A673 (cell line): ENCODE measurements at places on chromosomes 16 and 17. TPM values are rescaled to one million over a fixed set of nuclear protein-coding genes. Genes with fewer than 3 reads are reported as not detected.

DNA sequence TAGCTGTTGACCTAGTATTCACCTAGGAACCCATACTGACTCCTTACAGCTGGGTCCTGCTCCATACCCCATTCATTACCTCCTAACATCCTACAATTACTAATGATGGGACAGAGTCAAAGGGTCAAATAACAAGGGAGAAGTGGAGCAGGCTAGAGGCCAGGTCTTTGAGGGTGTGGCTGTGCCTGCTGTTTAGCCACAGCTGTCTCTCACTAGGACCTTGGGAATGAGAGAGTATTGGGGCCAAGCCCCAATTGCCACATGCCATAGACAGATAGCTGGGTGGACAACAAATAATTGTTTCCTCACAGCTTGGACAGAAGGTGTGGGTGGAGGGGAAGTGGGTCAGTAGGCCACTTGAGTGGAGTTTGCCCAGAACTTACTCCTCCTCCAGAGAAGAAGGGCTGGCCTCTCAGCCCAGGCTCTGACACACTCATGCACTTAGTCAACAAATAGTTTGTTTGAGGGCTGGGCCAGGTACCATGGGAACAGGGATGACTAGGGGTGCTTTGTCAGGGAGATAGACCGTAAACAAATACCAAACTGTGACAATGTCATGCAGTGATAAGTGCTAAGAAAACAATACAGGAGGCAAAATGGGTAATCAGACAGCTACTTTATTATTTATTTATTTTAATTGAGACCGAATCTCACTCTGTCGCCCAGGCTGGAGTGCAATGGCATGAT lies 10.2 kb upstream of the CENPT start:
- H3K4me1 ChIP-seq, result no peaks in the 10 kb centered on the region
- no peak overlapping the region for H3K4me3 ChIP-seq
- no peak overlapping the region for H3K27ac ChIP-seq
- no peaks in the 10 kb centered on the region for H3K27me3 ChIP-seq
- DNase-seq, result no peak

GRCh38 chr17:60328679-60329078 lies 63.3 kb downstream of the USP32 start:
- peaks cover 10% of the 10 kb centered on the region for H3K4me1 ChIP-seq
- H3K27ac ChIP-seq, result no peak overlapping the region
- H3K4me3 ChIP-seq, result no peak overlapping the region
- no peaks in the 10 kb centered on the region for H3K36me3 ChIP-seq
- H3K27me3 ChIP-seq, result no peaks in the 10 kb centered on the region

DNA sequence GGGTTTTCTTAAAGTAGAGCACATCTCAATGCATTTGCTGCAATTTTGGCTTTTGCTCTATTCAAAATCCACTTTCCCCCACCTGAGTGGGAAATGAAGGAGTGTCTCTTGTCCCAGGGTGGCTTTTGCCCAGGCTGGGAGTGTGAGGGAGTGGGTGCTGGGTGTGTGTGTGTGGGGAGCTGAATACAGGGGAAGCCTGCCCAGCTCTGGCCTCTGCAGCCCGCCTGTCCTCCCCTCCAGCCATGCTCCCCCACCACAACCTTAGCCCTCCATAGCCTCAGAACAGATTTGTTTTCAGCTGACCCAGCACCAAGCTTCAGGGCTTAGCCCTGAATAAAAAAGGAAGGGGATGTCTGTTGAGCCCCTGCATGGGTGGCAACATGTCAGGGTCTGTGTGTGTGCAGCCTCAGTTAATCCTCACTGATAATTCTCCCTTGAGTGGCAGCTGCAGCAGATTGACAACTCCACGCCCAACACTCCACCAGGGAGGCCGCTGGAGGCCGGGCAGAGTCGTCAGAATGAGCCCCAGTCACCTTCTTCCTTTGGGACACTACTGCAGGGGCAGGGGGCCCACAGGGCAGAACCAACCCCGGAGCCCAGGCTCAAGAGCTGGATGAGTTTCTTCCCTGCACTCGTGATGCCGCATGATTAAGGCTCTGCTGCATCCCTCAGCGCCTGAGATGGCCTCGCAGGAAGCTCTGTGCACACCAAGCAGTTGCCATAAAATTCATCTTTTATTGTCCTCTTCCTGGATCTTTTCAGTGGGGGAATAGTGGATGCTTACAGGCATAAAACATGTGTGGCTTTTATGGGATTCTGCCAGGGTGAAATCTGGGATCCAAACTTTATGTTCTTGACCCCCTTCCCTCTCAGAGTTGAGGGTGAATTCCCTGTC lies 55.0 kb downstream of the SPACA3 start:
- no peak overlapping the region for H3K27ac ChIP-seq
- no peaks in the 10 kb centered on the region for H3K36me3 ChIP-seq

DNA sequence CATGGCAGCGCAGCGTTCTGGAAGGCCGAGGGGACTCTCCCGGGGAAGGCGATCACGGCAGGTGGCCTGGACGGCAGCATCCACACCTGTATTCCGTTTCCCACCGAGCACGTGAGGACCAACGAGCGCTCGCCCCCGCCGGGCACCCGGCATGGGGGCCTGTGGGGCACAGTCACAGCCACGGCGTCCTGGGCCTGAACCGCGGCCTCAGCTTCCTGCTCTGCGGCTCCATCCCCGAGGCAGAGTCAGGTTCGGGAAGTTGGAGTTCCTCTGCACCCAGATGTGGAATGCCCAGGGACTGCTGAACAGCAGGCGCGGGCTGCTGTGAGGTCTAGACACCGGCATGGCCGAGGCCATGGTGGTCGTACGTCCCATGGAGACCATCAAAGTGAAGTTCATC lies 1713.9 kb downstream of the TP53TG3F start:
- H3K36me3 ChIP-seq, result no peaks in the 10 kb centered on the region
- H3K4me3 ChIP-seq, result no peak overlapping the region
- H3K4me1 ChIP-seq, result no peaks in the 10 kb centered on the region
- H3K27me3 ChIP-seq, result no peaks in the 10 kb centered on the region
- H3K27ac ChIP-seq, result no peak overlapping the region

DNA sequence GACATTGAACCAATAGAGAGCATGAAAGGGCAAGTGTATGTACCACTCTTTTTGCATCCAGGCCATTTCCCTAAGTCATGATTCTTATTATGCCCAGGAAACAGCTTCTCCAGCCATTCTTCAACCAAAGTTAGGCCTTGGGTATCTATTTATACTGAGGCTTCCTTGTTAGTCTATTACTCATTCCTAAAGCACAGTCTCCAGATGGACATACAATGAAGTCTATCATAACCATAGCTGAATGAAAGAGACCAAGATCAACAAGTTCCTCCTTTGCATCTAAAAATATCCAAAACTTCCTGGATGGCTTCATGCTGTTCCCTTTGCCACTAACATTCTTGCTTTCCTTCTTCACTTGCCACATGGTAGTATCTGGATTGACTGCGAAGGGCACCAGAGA lies 265.9 kb downstream of the CDH8 start:
- H3K27ac ChIP-seq, result no peak overlapping the region
- H3K4me1 ChIP-seq, result no peaks in the 10 kb centered on the region
- DNase-seq, result no peak
- H3K36me3 ChIP-seq, result no peaks in the 10 kb centered on the region
- H3K27me3 ChIP-seq, result no peaks in the 10 kb centered on the region

- H3K27ac ChIP-seq, result no peak overlapping the region
- no peaks in the 10 kb centered on the region for H3K36me3 ChIP-seq
- no peak for DNase-seq
- H3K4me1 ChIP-seq, result no peaks in the 10 kb centered on the region
These were observed 37.2 kb upstream of the CCNF start for GRCh38 chr16:2392025-2392424.

DNA sequence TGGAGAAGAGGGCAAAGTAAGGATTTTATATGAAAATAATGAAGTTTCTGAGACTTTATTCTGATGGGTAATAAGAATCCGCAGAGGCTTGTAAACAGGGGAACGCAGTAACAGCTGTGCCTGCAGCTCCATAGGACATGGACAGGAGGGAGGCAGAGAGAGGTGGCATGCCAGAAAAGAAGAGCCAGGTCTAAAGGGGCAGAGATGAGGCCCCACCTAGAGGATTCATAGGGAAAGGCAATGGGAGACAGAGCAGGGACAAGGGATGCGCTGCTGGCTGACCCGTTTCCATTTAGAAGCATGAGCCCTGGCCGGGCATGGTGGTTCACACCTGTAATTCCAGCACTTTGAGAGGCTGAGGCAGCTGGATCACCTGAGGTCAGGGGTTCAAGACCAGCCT lies 340.3 kb upstream of the CDH5 start:
- no peaks in the 10 kb centered on the region for H3K36me3 ChIP-seq
- no peaks in the 10 kb centered on the region for H3K27me3 ChIP-seq
- H3K4me3 ChIP-seq, result no peak overlapping the region

DNA sequence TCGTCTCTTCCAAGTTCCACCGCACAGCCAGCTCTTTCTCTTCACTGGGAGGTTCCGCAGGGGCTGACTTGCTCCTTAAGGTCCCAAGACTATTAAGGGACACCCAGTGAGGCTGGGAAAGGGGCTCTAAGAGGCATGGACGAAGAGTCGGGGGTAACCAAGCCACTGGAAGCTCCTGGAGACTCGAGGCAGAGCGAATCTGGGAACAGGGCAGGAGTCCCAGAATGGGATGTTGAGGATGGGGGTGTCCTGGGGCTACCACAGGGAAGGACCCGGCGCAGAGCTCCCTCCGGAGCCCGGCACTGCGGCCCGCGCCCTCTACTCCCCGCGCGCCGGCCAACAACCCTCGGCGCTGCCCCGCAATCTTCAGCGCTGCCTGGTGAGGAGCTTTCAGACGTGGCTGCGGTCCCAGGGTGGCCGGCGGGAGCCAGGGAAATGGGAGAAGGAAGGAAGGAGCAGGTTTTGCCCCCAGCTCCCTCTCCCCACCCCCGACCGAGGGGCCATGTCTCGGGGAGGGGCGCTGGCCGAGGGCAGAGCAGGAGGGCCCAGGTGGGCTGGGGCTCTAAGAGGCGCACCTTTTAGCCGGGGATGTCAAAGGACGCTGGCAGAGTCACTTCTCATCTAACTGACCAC lies 581 bp downstream of the CHST5 start:
- no peak overlapping the region for H3K4me3 ChIP-seq
- H3K27me3 ChIP-seq, result no peaks in the 10 kb centered on the region
- H3K4me1 ChIP-seq, result no peaks in the 10 kb centered on the region
- no peak overlapping the region for H3K27ac ChIP-seq
- no peaks in the 10 kb centered on the region for H3K36me3 ChIP-seq

- no peak for DNase-seq
- no peaks in the 10 kb centered on the region for H3K36me3 ChIP-seq
These were observed 19.2 kb downstream of the DCUN1D3 start for GRCh38 chr16:20880867-20881502.

DNA sequence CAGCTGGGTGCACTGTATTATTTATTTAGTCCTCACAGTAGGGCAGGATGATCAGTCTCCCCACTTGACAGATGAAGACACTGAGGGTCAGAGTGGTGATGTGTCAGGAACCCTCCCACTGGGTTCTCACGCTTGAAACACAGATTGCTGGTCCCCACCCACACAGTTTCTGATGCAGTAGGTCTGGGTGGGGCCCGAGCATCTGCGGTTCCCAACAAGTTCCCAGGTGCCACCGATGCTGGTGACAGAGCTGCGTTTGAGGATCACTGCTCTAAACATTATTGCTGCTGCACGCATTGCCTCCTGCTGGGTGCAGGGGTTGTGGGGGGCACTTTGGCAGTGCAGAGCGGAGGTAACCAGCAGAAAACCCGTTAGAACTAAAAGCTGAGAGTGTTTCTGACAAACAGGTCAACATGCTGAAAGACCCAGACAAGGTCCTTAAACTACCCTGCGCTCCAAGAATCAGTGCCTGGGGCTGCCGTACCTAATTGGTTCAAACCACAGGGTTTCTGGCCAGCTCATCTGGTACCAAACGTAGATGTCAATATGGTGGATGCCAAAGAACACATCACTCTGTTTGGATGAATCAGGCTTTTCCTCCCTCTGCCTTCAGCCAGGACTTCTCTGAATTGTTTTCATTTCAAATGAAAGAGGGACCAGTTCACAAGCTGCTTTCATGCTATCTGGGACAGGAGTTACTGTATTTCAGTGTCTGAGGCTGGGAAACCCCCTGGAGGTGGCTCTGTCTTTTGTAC lies 76.0 kb downstream of the ABCC1 start:
- no peak overlapping the region for H3K27ac ChIP-seq
- H3K4me3 ChIP-seq, result no peak overlapping the region
- H3K4me1 ChIP-seq, result no peaks in the 10 kb centered on the region
- H3K36me3 ChIP-seq, result no peaks in the 10 kb centered on the region
- DNase-seq, result no peak

GRCh38 chr16:74477226-74477625 lies 55.9 kb upstream of the CLEC18B start:
- no peaks in the 10 kb centered on the region for H3K27me3 ChIP-seq
- no peak for DNase-seq
- peaks cover 97% of the 10 kb centered on the region for H3K36me3 ChIP-seq
- peak overlapping the region; percentile 55 for H3K27ac ChIP-seq
- H3K4me3 ChIP-seq, result no peak overlapping the region

GRCh38 chr17:63035271-63035670 lies 69.2 kb downstream of the TANC2 start:
- H3K36me3 ChIP-seq, result peaks cover 2% of the 10 kb centered on the region
- no peak overlapping the region for H3K27ac ChIP-seq
- no peak overlapping the region for H3K4me3 ChIP-seq
- H3K27me3 ChIP-seq, result no peaks in the 10 kb centered on the region
- DNase-seq, result no peak

DNA sequence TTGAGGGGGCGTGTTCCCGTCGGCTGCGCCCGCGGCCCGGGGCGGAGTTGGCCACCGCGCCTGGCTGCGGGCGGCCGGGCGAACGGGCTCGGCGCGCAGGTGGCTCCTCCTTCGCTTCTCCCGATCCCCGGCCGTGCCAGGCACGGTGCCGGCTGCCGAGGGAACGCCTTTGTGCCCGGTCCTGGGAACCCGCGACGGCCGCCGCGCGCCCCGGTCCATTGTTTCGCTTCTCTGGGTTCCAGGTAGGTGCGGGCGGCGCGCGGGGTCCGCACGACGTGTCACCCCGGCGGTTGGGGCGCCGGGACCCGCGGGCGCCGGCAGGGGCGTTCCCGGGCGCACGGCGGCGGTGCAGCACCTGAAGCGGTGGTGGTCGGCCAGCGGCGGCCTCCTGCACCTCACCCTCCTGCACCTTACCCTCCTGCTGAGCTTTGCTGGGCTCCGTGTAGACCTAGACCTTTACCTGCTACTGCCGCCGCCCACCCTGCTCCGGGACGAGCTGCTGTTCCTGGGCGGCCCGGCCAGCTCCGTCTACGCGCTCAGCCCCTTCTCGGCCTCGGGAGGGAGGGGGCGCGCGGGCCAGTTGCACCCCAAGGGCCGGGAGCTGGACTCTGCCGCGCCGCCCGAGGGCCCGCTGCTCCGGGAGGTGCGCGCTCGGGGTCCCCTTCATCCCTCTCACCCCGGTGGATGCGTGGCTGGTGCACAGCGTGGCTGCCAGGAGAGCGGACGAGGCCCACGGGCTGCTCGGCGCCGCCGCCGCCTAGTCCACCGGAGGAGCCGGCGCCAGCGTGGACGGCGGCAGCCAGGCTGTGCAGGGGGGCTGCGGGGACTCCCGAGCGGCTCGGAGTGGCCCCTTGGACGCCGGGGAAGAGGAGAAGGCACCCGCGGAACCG lies 99.9 kb downstream of the EFCAB13 start:
- H3K27ac ChIP-seq, result no peak overlapping the region
- H3K4me1 ChIP-seq, result no peaks in the 10 kb centered on the region
- DNase-seq, result peak; percentile 1
- H3K27me3 ChIP-seq, result peaks cover 6% of the 10 kb centered on the region

The CACNG4 gene
- 9.7 and 9.9 TPM in 2 replicates for total RNA-seq

The HID1 gene
- total RNA-seq, result 1.2 and 2.9 TPM in 2 replicates

The ATAD5 gene
- total RNA-seq, result 17.4 and 19.0 TPM in 2 replicates

The NKD1 gene
- 0.57 and 1.1 TPM in 2 replicates for total RNA-seq

The EFCAB5 gene
- total RNA-seq, result 2.6 and 2.8 TPM in 2 replicates

The HP gene
- not detected in 2 replicates for total RNA-seq
